Left renal cortex interstitium (tissue), 4 donors: ENCODE measurements at places on chromosomes 5 and 9. TPM values are rescaled to one million over a fixed set of nuclear protein-coding genes. Genes with fewer than 3 reads are reported as not detected.

DNA sequence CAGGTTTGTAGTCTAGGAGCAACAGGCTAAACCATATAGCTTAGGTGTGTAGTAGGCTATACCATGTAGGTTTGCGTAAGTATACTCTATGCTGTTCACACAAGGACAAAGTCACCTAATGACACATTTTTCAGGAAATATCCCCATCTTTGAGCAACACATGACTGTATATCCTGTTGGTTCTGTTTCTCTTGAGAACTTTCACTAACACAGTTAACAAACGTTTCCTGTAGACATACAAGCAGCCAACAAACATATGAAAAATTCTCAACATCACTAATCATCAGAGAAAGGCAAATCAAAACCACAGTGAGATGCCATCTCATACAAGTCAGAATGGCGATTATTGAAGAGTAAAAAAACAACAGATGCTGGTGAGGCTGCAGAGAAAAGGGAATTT is 68.2 kb downstream of the NR2F1-AS1 start:
- DNase-seq, result no peak

PCDHGC5 gene
- 1.1 TPM for polyA plus RNA-seq

CDH18 gene
- 1.2 TPM for polyA plus RNA-seq

DNA sequence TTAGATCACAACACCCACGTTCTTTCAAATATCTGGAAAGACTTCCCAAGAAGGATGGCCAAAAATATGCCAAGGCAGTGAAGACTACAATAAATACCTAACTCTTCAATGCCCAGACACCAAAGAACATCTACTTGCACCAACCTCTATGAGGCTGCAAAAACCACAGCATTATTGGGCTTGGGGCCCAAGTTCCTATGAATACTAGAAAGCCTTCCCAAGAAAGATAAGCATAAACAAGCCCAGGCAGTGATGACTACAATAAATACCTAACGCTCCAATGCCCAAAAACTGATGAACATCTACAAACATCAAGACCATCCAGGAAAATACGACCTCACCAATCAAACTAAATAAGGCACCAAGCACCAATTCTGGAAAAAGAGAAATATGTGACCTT is 41.3 kb downstream of the AP3B1 start:
- DNase-seq, result no peak

DBN1 gene
- polyA plus RNA-seq, result 200 TPM

GRCh38 chr5:134247428-134248224 is 21.8 kb upstream of the PPP2CA start:
- no peak for DNase-seq

DNA sequence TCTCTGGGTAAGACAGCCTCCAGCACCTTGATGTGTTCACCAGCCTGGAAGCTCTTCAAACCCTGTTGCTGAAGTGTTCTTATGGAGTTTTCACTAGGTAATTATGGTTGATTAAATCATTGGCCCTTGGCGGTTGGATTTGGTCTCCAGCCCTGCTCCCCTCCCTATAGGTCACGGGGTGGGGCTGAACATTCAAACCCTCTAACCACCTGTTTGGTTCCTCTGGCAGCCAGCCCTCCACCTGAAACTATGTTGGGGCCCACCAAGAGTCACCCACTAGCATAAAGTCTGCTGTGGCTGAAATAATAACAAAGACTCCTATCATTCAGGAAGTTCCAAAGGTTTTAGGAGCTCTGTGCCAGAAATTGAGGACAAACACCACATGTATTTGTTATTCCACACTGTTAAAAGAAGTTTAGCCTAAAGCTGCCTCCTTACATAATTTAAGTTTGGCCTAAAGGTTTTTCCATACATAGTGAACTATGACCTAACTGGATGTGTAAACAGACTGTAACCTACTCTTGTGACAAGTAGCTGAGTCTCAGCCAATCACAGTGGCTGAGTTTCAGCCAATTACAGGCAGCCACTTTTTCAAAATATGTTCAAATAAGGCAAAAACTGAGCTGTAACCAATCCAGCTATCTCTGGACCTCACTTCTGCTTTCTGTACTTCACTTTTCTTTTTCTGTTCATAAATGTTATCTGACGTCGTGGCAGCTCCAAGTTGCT is 34.8 kb downstream of the TMEM252 start:
- no peak for DNase-seq

DNA sequence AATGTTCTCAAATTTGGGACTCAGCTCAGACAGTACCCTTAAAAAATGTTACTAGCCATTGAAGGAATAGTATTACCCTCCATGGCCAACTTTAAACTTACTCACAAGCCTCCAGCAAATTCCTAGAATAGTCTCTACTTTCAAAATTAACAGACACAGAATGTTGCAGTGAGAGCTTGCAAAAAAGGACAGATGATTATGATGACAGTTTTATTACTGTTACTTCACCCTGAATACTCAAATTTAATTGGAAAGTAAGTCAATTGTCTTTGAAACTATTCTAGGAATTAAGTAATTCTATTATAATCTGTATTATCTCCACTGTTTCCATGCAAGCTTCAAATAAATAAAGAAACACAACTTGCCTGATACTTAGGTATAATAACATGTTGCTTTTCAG is 288.3 kb downstream of the SLF1 start:
- no peak for DNase-seq

DNA sequence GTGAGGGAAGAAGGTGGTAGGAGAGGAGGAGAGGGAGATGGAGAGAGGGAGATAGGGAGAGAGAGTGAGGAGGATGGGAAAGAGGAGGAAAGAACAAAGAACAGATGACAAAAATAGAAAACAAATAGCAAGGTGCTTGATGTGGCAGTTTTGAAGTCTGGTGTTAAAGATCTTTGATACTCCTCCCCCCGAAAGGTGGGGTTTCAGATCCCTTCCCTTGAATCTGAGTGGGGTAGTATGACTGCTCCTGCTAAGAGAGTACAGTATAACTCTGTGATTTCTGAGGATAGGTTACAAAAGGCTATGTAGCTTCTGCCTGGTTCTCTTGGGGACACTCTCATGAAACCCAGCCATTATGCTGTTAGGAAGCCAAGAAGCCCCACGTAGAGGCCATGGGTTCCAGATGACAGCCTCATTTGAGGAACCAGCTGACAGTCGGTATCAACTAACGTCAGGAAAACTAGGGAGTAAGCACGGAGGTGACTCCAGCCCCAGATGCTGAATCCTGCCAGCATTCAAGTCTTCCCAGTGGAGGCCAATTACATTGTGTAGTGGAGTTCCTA is 102.1 kb downstream of the FANCC start:
- no peak for DNase-seq

DNA sequence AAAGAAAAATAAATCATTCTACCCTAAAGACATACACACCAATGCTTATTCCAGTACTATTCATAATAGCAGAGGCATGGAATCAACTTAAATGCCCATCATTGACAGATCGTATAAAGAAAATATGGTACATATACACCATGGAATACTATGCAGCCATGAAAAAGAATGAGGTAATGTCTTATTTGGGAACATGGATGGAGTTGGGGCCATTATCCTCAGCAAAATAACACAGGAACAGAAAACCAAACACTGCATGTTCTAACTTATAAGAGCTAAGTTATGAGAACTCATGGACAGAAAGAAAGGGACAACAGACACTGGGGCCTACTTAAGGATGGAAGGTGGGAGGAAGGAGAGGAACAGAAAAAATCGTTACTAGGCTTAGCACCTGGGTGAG is 527.5 kb upstream of the ST8SIA4 start:
- DNase-seq, result no peak

DNA sequence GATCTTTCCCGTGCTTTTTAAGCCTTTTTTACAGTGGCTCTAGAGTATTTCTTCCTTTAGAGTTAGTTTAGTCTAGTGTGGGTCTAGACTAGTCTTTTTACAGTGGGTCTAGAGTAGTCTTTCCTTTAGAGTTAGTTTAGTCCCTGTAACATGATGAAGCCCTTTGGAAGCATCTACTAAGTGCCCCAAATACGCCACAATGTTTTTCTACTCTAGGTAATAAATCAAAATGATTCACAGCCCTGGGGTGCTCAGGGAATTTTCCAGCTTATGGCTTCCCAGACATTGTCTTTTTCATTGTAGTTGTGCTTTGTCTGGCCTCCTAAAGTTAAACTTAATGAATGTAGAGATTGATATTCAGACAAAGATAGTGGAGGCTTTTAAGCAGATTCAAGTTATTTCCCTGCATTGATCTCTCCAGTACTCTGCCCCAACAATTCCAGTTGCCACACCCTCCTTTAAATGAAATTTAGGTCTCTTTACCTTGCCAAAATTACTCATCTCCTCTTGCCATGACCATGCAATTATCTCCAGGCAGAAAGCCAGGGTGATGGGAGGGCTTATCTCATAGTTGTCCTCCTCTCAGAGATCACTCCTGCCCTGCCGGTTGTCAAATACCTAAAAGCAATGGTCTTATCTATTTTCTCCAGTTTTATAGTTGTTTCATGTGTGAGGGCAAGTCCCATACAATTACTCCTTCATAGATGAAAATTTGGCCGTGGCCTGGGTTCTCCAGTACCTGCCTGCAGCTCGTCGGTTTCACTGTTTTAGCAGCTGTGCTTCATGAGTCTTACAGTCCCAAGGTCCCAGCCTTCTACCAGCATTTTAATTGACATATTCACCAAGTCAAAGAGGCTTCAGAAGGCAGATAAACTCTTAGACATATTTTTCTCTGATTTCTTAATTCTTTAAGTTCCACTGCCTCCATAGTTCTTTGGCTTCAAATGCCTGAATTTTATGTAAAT is 794.0 kb upstream of the COX7C start:
- DNase-seq, result no peak

AQP3 gene
- 100 TPM for polyA plus RNA-seq

GRCh38 chr9:1829719-1830118 is 185.4 kb upstream of the SMARCA2 start:
- DNase-seq, result no peak

- DNase-seq, result no peak
Observed at GRCh38 chr5:133753856-133754255, 141.5 kb upstream of the FSTL4 start.

GRCh38 chr5:141042555-141042954 is 8.6 kb upstream of the PCDHB1 start:
- no peak for DNase-seq

DNA sequence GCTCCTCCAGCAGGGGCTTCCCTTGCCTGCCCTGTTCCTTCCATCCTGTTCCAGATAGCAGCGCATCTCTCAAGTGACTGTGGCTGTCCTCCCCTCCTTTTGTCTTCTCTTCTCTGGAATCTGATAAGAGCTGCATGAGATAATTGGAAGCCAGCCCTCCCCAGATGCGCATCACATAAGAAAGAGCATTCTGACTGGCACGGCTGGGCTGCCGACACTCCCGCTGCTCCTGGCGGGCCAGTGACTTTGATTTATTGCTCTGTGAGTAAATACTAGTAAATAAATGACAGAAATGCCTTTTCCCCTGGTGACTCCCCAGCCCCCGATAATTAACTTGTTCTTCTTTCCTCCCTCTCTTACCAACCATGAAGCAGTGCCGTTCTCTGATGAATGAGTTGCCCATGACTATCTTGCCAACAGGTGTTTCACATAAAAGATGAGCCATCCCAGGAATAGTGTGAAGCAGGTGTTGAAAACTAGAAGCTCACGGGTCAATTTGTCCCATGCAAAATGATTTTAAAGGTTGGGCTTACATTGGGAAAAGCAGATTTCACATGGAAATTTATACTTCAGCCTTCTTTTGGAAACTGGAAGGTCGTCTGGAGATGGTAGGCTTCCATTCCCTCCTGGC is 212.3 kb downstream of the ERCC6L2 start:
- peak; percentile 59 for DNase-seq

- no peak for DNase-seq
Observed at GRCh38 chr9:92736563-92737215, 27.9 kb downstream of the BICD2 start.

DNA sequence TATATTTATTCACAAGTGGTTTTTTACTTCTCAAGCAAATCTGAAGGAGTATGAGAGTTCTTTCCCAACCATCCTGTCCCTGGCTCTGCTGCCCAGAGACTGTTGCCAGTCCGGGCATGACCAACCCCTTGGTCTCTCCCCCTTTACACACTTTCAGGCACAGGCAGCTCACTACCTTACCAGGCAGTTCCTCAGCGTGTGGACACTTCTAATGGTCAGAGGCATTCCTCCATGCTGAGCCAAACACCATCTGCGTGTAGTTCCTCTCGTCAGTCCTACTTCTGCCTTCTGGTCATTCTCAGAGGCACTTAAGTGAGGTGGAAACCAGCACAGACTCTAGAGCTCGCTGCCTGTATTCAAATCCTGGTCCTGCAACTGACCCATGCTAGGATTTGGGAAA is 56.1 kb downstream of the TSTD2 start:
- DNase-seq, result no peak

TARS1 gene
- 114 TPM for polyA plus RNA-seq

LECT2 gene
- polyA plus RNA-seq, result 1.3 TPM

GRCh38 chr5:167155387-167156005 is 1135.9 kb upstream of the WWC1 start:
- DNase-seq, result no peak

- DNase-seq, result no peak
Observed at GRCh38 chr9:109600142-109600541, 102.0 kb upstream of the PTPN3 start.

GRCh38 chr5:103408408-103408807 is 149.8 kb downstream of the MACIR start:
- no peak for DNase-seq

DNA sequence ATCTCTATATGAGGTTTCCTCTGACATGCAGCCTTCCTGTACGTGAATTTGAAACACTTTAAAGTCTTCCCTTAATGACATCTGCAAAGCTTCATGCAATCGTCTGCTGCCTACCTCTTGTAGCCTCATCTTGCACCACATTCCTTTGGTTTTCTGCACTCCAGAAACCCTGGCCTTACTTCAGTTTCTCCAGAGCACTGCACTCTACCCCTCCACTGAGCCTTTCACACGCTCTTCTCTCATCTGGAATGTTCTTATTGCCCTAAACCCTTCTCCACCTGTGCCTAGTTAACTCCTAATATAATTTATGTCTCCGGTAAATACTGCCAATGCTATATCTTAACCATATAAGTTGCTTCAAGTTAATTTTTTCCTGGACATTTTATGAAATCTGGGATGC is 168.8 kb upstream of the SLC27A6 start:
- no peak for DNase-seq

DNA sequence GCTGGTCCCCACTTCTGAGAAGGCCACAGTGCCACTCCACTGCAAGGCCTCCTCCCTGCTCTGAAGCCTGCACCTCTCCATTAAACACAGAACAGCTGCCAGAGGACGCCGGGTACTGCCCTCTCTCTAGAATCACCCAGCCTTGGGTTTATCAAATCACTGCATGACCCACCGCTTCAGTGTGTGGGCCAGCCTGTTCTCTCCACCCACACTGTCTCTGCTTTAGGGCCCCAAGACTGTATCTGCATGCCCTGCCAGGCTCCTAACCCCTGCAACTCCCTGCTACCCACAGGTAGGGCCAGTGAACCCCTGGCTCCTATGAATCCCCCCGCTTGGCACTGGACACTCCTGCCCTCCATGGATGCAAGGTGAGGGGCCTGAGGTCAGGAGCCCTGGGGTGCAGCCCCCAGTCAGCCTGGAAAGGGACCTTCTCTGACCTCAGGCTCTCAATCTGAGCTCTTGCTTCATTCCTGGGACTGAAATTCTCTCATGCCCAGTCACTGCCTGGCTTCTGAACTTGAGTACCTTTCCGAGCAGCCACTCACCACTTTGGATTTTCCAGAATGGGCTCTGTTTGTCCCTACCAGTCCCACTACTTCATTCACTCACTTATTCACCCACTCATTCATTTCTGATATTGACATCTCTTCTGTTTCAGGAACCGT is 206.3 kb downstream of the GABBR2 start:
- DNase-seq, result no peak

WDR38 gene
- 0.31 TPM for polyA plus RNA-seq

- DNase-seq, result no peak
Observed at GRCh38 chr9:88817628-88818027, 173.6 kb upstream of the S1PR3 start.

GRCh38 chr5:33241802-33242201 is 199.0 kb upstream of the TARS1 start:
- DNase-seq, result no peak

TTC23L gene
- 4.5 TPM for polyA plus RNA-seq
